CMK (cell line): ENCODE measurements at places on chromosomes 11 and 22.

GRCh38 chr11:93770160-93770559 lies 13.9 kb upstream of the MED17 start:
- no peak for DNase-seq

DNA sequence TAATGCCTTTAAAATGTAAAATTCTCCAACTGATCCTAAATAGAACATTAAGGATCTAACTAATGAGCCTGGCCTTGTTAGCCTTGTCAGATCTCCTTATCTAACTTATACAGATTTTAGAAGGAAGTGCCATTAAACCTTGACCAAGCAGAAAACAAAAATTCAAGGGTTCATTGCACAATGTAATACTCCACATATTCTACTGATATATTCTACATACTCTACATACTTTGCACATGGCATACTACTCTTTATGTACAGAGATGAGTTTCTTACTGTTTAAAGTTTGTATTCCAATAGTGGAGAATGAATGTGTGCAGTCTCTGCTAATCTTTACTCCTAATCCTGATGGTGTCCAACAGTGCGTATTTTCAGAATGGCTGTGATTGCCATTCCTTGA lies 297.2 kb downstream of the LUZP2 start:
- DNase-seq: no peak

DNA sequence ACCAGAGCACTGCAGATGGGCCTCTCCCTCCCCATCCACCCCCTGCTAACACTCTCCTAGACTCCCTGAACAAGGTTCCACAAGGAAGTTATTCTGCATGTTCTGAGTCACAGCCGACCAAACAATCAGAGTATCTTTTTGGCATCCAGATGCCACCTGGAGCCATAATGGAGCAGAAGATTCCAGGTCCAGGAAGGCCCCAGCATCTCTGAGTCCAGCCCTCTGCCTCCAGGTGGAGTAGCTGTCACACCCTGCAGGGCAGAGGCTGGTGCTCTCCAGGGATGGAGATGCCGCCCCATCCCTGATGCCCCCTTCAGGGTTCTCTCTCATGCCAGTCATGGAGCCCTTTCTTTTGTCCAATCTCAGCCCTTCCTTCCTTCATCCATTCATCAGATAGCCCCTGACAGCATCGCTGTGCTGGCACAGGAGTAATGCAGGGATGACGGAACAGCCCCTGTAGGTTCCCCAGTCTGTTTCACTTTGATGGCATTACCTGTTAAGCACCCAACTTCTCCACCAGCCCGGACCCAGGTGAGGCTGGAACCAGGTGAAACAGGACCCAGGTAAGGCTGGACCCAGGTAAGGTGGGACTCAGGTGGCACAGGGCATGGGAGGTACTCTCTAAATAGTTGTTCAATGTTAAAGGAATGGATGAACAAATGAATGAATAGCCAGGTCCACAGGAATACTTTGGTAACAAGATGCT lies 20.1 kb upstream of the TSKU start:
- no peak for DNase-seq

- no peak for DNase-seq
These were observed 106.0 kb downstream of the ADAMTS15 start for GRCh38 chr11:130554241-130555055.

DNA sequence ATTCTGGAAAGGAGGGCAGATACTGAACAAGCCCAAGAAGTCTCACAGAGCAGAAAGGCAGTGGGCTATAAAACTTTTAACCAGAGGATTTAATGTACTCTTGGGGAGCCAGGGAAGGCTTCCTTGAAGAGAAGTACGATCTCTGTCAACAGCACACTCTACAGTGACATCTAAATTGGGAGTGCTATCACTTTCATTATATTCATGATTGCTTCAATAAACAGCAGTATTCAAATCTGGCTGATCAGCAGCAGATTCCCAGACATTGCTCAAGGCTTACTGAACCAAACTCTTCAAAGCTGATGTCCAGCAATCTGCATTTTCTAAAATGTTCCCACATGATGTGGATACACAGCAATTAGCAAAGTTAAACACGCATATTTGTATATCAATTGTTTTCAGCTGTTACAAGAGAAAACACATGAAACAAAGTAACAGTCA lies 44.2 kb downstream of the SYTL2 start:
- DNase-seq: no peak

GRCh38 chr22:35521358-35522224 lies 19.0 kb upstream of the RASD2 start:
- peak; percentile 78 for DNase-seq

- no peak for DNase-seq
These were observed 1.9 kb upstream of the CTSF start for GRCh38 chr11:66570079-66570849.

DNA sequence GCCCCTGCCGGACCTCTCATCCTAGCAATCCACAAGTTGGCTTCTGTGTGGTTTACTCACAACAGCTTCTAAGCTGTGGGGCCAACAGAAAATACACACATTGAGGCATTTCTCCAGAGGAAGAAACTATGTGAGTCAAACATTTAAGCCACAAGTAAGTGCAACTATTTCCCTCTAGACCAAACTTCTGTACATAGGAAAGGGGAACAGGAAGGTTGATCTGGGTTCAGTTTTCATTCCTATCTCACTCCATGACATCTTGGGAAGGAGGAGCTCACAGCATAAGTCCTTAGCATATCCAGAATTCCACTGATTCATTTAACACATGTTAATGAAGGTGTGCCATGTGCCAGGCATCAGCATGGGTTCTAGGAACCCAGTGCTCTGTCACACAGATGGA lies 72.8 kb upstream of the PICALM start:
- no peak for DNase-seq

GRCh38 chr11:71080239-71081097 lies 171.9 kb downstream of the SHANK2 start:
- DNase-seq: peak; percentile 88

- no peak for DNase-seq
These were observed 18.5 kb downstream of the PLA2G6 start for GRCh38 chr22:38162881-38163843.

DNA sequence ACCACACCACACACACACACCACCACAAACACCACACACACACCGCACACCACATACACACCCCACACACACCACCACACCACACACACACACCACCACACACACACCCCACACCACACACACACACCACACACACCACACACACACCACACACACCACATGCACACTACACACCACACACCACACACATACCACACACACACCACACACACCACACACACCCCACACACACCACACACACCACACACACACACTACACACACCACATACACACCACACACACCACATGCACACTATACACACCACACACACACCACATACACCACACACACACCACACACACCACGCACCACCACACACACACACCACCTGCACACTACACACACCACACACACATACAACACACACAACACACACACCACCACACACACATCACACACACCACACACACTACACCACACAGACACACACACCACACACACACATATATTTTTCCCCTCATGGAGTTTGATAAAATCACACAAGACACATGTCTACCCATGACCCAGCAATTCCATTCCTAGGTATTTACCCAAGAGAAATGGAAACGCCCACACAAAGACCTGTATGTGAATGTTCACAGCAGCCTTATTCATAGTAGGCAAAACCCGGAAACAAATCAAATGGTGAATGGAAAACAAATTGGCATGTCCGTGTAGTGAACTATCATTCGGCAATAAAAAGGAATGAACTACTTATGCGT lies 14.3 kb downstream of the CD5 start:
- DNase-seq: no peak
